ENCODE measurements at places on chromosomes 2 and 18.
A peak's percentile ranks its signal among the peaks of the same experiment; 100 is the strongest.

- no peak for DNase-seq
Observed at GRCh38 chr2:27730980-27731691, 40.4 kb upstream of the MRPL33 start.

DNA sequence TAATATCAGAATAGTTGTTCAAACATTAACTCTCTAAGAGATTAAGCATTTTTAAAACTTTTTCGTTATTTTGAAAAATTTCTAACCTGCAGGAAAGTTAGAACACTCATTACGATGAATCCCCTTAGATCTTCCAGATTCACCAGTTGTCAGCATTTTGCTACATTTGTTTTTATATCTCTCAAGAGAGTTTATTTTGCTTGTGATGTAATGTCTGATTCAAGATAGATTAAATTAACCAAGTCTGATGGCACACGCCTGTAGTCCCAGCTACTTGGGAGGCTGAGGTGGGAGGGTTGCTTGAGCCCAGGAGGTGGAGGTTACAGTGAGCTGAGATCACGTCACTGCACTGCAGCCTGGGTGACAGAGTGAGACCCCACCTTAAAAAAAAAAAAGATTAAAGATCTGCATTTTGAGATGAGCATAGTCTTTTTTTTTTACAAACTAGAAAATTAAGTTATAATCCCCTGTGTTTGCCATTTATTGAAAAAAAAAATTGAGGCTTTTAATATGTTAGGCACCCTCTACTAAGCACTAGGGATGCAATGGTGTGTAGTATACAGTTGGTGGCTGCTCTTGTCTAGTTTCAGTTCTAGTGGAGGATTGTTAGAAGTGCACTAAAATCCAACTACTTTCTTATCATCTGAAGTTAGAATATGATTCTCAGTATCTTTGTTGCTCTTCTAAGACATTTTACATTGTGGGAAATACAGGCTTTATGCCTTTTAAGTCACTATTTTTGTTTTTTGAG is 20.9 kb downstream of the RAB10 start:
- no peak for DNase-seq

GRCh38 chr2:183935005-183935404 is 663.3 kb upstream of the ZNF804A start:
- DNase-seq, result no peak

DNA sequence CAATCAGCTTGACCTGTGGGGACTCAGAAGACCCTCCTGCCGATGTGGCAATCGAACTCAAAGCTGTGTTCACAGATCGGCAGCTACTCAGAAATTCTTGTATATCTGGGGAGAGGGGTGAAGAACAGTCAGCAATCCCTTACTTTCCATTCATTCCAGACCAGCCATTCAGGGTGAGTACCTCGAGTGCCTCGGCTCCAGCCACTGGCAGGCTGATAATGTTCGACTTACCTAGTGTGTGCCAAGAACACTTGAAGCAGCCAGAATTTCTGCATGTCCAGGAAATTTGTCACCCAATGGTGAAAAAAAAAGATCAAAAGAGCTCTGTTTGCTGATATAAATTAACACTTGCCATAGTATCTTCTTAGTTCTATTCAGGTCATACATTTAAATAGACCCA is 2.3 kb downstream of the LGALSL start:
- DNase-seq, result no peak

DNA sequence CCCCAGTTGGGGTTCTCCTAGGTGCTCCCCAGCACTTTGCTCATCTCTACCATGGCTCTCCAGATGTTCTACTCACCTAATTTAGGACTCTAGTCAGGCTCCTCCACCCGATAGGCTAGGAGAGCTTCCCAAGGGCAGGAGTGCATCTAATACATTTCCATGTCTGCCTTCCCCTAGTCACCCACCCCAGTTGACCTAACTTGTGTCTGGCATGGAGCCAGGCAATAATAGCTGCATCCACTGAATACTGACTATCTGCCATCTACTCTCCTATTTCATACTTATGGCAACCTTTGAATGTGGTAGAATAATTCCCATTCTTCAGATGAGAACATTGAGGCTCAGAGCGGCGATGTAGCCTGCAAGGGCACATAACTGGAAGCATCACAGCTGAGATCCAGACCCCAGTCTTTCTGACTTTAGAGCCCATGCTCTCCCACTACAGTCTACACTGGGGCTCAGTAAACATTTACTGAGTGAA is 71.8 kb upstream of the YWHAQ start:
- no peak for DNase-seq

DNA sequence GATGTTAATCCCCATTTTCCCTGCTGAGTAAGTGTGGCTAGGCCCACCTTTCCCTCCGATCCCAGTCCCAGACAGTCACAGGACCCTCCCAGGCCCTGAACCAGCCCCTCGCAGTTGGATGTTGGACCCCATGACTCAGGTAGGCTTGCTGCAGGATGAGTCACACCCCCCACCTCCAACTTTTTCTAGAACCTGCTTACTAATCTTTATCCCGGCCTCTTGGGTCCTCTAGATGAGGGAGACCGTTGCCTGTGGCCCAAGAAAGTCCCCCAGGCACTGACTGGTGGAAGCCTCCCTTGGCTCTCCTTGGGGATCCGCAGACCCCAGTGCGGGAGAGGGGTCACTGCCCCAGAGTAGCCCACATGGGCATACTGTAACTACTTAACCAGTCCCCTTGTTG is 98.5 kb downstream of the SMAD7 start:
- no peak for DNase-seq

DNA sequence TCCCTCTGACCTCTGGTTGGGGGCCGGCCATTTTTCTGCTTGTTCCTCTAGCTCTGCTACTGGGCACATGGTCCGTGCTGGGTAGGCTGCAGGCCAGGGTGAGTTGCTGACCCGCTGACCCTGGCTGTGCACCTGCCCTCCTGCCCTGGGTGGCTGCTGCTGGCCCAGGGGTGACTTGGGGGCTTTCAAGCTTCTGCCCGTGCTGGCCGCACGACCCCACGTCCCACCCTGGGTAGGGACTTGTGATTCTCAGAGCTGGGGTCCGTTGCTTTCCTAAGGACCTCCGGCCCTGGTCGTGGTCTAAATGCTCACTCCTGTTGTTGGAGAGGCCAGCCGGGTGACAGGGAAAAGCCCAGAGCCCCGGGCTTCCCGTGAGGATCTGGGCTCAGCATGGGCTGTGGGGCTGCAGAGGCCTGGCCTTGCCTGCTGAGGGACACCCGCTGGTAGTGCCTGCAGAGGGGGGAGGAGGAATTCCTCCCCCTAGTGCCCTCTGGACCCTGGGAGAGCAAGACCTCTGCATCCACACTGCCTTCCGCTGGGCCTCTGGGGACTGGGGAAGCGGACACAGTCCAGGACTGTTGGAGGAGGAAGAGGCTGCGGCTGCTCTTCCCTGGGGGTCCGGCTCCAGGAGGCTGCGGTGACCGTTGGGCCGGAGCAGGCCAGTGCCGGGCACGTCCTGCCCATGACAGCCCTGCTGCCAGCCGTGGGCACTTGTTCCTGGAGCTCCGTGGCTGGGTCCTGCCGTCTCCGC is 6.3 kb upstream of the GAL3ST2 start:
- DNase-seq, result no peak

DNA sequence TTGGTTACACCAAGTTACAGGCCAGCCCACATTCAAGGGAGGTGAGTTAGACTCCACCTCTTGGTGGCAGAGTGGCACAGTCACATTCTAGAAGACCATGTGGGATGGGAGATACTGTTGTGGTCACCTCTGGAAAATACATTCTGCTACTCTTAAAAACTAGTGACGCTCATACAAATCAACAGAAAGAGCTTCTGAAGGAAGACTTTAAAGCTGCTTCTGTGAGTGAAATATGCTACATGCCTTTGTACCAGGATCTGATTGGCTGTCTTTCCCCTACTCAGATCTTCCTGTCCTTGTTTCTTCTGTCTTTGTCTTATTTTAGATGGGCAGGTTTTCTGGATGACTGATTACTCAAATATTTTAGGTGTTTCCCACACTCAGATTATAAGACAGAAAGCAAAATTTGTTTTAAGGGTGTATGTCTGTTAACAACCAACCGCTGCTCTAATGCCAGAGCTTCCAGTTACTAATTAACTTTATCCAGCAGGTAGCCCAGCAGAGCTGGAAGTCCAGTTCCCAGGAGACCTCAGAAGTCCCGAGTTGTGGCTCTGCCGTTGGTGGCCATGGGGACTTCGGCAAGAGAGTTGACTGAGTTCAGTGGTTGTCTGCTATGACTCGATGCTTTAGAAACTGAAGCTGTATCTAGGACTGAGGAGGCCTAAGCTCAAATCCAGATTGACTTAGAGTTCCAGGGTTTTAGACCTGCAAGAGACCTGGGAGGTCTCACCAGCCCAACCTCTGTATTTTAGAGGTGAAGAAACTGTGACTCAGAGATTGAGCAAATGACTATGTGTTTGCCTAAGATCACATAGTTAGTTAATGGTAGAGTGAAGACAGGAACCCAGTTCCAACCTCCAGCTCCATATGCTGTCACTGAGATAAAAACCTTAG is 7.4 kb downstream of the IL1R2 start:
- no peak for DNase-seq

DNA sequence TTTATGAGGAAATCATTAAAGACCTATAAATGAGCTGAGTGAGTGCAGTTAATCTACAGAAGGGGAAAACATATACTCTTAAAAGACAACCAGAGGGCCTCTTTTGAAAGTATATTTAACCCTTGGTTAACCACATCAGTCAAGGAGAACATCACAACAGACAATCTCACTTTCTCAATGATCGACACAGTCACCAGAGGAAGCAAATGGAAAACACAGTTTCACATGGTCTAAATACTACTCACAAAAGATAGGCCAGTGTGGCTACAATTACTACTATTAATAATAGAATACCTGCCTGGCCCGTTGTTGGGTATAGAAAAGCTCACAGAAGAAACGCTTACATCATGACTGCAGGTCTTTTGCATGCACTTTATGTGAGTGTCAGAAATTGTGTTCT is 426.2 kb downstream of the NCKAP5 start:
- DNase-seq, result no peak

- DNase-seq, result no peak
Observed at GRCh38 chr2:10327896-10328669, 25.4 kb downstream of the HPCAL1 start.

DNA sequence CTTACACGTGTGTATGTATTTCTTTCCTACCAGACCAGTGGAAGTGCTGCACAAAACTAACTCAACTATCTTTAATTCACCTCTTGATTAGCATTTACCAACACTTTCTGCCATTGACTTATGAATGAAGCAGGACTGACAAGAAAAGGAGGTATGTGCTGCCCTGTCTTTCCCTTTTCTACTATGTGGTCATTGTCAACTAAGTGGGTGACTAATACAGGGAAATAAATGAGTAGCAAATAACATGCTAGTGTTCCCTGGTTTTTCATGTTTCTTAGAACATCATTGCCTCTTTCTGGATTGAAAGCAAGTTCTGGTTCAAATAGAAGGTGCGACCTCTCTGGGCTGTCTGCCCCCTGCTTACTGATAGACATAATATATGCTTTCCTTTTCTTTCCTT is 58.0 kb downstream of the LINC00305 start:
- DNase-seq, result no peak

DNA sequence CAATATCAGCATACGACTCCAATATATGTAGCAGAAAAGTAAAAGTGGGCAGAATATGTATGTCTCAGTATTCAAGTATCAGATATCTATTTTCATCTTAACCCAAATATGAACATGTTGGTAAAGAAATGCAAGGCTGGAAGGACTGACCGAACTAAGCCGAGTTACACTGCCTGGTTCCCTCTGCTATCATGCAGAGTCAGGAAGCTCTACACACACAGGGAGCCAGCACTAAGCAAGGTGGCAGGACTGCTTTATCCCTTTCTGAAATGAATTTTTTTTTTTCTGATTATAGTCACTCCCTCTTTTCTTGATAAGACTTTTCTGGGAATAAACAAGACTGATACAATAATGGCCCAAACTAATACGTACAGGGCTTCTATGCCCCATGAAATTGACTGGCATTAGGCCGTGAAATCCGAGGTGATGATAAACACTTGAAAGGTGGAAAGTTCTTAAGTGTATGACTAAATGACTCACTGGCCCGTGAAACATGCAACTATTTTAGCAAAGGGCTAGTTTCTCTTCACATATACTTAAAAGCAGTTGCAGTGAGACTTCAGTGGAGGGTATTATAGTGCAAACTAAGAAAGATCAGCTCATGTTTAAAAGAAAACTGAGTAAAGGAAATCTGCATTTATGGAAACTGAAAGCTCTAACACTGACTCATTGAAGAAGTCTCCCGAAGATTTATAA is 14.9 kb downstream of the DPP4 start:
- no peak for DNase-seq

DNA sequence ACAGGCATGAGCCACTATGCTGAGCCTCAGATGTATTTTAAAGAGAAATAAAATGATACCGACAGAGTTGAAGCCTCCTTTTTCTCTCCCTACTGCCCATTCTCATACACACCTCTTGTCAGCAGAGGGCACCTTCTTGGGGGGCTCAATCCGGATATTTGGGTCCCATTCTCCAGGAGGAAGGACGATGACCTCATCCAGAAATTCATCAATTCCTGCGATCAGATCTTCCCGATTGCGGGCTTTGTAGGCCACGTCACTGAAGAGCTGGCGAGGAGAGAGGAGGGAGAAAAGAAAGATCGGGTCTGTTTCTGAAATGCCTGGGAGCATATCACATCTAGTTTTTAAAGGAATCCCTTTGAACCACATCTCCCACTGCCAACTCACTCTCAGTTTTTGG is 54.4 kb downstream of the MTHFD2 start:
- DNase-seq, result no peak

DNA sequence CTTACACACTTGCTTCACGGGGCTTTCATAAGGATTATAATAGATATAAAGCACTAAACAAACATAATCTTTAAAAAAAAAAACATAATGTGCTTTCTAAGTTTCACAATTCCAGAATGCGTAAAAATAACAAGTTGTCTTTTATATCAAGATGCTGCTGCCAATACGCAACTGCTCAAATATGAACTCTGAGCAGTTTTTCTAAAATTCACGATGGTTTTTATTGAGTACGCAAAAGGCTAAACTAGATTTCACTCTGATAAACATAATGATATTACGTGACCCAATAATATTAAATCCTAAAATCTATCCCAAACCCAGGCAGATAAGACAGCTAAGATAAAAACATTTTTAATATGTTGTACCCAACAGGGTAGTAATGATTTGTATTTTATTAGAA is 24.6 kb upstream of the MAT2A start:
- DNase-seq, result no peak

DNA sequence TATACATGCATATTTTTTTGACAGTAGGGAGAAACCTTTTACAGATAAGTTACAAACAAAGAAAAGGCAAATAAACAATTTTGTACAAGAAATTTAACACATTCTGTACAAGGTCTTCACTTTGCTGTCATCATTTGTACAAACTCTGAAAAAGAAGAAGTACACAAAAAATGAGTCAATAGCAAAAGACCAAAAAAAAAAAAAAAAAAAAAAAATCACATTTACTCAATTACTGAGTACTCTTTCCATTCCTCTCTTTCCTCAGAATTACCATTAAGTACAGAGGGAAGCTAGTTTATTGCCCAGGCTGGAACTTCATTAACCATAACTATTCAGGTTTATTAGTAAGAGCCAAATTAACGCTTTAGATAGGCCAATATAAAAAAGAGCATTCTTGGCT is 5.6 kb upstream of the STPG4 start:
- DNase-seq, result no peak

GRCh38 chr2:171086352-171087290 is 74.1 kb downstream of the TLK1 start:
- DNase-seq, result peak; percentile 83

Data from dermis blood vessel endothelial cell (primary cell).